SHP77 treated with DMSO at 0.1 percent for 48 hours (cell line): ENCODE measurements at places on chromosomes 12 and 14.

GRCh38 chr14:24122898-24123297, 7.6 kb upstream of the FITM1 start:
- no peak for DNase-seq

- DNase-seq = no peak
These were observed 1.4 kb downstream of the DUSP6 start for GRCh38 chr12:89350630-89351488.

DNA sequence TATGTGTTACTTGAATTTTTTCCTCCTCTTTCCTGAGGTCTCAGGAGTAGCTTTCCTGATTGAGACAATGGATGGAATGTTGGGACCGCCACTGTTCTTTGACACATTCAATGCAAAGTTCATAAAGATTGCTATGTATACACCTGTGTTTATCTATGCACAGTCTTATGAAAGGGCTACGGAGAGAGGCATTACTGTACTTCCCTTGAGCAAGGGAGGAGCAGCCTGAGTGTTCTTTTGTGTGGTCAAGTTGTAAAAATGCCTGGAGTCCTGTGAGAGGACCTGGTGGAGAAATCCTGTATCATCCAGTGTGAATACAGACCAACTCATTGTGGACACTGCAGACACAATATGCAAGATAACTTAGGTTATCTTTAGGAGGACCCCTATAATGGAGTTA, 1.2 kb downstream of the SRGAP1 start:
- no peak for DNase-seq

GRCh38 chr12:125676366-125676765, 611.1 kb downstream of the AACS start:
- no peak for DNase-seq

DNA sequence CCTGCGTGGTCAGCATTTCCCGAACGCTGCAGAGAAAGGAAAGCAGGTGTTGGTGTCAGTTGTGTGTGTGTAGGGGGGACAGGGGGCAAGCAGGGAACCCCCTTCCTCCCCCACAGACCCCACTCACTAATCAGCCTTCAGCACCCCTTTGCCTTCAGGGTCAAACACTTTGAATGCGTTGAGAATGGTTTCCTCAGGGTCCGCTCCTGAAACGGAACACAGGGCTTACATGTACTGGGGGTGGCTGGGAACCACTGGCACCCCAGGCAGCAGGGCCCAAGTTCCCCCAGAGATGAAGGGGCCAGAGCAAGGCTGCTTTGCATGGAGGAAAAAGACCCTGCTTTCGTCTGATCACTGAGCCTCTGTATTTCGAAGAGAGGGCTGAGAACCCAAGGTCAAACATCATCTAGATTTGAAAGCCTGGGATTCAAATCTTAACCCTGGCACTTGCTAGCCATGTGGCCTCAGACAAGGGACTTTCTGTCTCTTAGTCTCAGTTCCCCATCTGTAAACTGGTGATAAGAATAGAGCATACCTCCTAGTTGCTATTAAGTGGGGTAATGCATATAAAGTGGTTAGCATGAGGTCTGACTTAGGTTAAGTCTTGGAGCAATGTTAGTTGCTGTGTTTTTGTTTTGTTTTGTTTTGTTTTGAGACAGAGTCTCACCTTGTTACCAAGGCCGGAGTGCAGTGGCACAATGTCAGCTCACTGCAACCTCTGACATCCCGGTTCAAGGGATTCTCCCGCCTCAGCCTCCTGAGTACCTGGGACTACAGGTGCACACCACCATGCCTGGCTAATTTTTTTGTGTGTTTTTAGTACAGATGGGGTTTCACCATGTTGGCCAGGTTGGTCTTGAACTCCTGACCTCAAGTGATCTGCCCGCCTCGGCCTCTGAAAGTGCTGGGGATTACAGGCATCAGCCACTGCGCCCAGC, 7.0 kb downstream of the MYL2 start:
- no peak for DNase-seq

- no peak for DNase-seq
These were observed 58.9 kb downstream of the USP15 start for GRCh38 chr12:62319058-62319457.

DNA sequence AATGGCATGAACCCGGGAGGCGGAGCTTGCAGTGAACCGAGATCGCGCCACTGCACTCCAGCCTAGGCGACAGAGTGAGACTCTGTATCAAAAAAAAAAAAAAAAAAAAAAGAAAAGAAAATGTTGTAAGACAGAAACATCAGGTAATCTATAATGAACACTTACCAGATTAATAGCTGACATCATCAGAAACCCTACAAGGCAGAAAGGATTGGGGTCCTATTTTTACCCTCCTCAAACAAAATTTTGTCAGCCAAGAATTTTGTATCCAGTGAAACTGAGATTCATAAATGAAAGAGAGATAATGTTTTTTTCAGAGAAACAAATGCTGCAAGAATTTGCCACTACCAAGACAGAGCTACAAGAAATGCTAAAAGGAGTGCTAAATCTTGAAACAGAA, 14.1 kb downstream of the CLEC1A start:
- no peak for DNase-seq

DNA sequence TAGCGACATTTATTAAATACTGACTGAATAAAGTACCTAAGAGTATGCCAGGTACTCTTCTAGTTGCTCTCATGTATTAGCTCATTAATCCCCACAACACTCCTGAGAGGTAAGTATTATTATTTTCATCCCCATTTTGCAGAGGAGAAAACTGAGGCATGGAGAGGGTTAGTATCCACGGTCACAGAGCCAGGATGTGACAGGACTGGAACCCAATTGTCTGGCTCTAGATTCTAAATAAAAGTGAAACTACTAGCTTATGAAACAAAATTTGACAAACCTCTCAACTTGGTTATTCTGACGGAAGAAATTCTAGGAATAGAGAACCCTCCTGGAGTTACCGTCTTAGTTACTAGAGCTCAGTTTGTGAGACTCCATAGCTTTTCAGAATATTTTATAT, 112.2 kb downstream of the CHST11 start:
- DNase-seq = no peak

GRCh38 chr14:79363291-79363690, 848.0 kb downstream of the DIO2 start:
- DNase-seq = no peak

DNA sequence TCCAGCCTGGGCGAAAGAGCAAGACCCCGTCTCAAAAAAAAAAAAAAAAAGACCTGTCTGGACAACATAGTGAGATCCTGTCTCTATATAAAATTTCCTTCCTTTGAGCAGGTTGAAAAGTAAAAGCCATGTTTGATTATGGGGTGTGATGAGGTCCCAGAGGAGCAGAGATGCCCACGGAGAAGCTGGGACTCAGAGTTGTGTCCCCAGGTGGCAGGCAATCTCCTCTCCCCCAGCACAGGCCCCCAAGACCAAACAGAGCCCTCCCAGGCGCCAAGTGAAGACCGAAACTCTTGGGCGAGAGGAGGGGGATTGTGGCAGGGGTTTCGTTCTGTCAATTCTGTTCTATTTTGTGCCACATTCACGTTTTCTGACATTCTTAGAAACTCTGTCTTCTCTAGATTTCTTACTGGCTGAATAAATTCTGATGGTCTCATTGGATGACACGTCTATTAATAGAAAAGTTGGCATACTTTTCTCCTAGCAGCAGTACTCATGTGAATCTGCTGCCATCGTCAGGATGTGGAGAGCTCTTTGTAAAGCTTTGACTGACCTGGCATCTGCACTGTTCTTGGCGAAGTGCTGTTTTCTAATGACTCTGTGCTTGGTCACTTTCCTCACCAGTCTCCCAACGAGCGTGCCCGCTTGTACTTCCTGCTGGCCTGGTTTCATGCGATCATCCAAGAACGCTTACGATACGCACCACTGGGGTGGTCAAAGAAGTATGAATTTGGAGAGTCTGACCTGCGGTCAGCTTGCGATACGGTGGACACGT, 43.4 kb downstream of the HSP90AA1 start:
- DNase-seq = no peak

DNA sequence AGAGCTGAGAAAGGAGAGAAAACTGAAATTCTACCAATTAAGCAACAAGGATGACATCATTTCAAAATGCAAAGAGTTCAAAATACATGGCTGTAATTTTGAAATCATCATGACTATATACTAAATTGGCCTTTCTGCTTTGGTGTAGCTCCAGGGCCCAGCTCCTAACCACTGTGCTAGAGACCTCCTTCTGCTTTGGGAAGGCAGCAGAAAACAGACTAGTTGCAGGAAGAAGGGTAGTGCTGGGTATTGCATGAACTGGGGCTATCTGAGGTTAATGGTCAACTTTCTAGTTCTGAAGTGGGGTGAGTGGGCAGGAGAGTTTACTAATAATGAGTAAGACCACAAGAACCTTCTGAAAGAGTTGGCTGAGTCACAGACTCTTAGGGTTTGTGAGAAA, 66.2 kb downstream of the PTGER2 start:
- DNase-seq = no peak

DNA sequence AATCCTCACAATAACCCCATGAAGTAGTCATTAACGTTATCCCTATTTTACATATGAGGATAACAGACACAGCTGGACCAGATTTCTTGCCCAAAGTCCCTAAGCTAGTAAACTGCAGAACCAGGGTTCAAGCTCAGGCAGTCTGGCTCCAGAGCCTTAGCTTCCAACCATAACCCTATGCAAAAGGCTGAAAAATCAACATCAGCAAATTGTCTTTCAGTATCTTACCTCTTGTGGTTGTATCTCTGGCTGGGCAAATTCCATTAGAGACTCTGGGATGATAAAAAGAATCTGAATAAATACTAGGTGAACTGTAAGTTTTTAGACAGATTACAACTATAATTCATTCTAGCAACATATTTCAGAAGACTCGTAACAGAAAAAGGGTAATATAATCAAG, 24.7 kb downstream of the CAPRIN2 start:
- DNase-seq = no peak

DNA sequence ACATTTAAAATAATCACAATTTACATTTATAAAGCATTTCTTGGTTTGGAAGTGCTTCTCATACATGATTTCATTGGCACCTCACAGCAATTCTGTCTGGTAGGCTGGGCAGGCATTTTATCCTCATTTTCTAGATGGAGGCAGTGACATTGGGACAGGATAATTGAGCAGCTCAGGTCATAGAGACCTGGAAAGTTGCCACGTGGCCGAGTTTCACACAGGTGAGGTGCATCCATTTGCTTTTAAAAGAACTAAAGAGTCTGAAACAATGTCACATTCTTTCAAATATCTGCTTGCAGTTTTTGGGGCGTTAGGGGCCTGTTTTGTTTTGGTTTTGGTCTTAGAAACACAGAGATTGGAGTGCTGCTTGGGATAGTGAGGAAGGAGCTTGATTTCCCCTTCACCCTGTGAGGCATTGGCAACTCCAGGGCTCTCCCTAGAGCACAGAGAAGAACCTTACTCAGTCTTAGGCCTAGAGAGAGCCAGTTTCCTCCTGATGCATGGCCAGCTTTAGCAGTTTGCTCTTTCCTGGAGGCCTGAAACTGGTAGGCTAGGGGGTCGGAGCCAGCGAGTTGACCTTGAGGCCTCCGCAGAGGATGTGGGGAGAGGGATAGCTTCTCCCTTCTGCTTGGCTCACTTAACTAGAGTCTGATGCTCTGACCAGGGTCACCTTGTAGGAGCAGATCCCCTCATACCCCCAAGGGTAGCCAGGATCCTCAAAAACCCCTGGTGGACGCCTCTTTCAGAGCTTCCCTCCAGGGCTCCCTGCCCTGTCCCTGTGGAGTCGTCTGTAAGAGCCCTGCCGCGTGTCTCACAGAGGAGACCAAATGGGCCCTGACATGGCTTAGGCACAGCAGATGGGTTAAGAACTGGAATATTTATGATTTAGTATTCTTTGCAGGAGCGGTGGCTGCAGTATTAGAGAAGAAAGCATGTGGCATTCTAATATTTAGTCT, 34.9 kb upstream of the JDP2 start:
- DNase-seq = no peak

DNA sequence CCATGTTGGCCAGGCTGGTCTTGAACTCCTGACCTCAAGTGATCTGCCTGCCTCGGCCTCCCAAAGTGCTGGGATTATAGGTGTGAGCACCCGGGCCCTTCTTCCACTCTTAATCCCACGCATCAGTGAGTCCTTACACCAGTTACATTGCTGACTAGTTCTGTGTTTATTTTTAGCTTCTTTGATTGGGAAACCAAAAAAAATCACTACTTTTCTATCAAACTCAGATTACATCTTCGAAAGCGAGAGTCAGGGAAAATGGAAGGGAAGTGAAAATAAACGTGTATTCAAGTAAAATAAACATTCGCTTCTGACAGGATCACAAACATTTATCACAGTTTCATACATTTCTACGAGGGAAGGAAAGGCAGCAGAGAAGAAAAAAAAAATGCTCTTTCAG, 32.2 kb downstream of the FGD6 start:
- DNase-seq = no peak

GRCh38 chr14:71168564-71169427, 261.5 kb downstream of the PCNX1 start:
- no peak for DNase-seq

- no peak for DNase-seq
These were observed 29.5 kb upstream of the TMPO start for GRCh38 chr12:98485792-98486340.

- no peak for DNase-seq
These were observed 141.9 kb downstream of the PIWIL1 start for GRCh38 chr12:130479401-130480125.
